ENCODE measurements at places on chromosomes 12 and 14.

- H3K4me3 ChIP-seq: peak overlapping the region; percentile 77
- no peak overlapping the region for H3K27ac ChIP-seq
- H3K36me3 ChIP-seq: no peaks in the 10 kb centered on the region
- no peaks in the 10 kb centered on the region for H3K27me3 ChIP-seq
Measured at GRCh38 chr12:30822385-30823155, 67.8 kb upstream of the CAPRIN2 start.

- no peak overlapping the region for H3K27ac ChIP-seq
- no peaks in the 10 kb centered on the region for H3K27me3 ChIP-seq
- DNase-seq: no peak
Measured at GRCh38 chr14:100500128-100500527, 87.1 kb downstream of the BEGAIN start.

DNA sequence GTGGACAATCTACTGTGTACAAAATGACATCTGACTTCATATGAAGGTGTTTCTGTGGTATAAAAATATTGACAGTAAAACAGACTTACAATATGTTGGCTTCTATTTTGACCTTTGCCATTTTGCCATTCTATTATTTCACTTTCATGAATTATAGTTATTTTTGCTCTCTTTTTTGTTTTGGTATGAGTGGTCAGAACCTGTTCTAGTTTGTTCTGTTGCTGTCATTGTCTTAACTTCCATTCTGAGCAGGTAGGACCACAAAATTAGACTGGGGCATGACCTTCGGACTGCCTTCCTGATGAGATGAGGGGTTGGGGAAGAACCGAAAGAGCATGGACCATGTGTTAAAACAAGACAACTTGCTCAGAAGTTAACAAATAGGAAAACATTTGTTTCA, 36.5 kb upstream of the IFNG-AS1 start:
- no peak overlapping the region for H3K4me3 ChIP-seq
- H3K27me3 ChIP-seq: no peaks in the 10 kb centered on the region
- H3K36me3 ChIP-seq: no peaks in the 10 kb centered on the region
- H3K4me1 ChIP-seq: no peaks in the 10 kb centered on the region

- DNase-seq: no peak
- no peak overlapping the region for H3K27ac ChIP-seq
- no peaks in the 10 kb centered on the region for H3K27me3 ChIP-seq
- no peaks in the 10 kb centered on the region for H3K36me3 ChIP-seq
- no peaks in the 10 kb centered on the region for H3K4me1 ChIP-seq
Measured at GRCh38 chr14:64671591-64671990, 32.6 kb upstream of the PLEKHG3 start.

DNA sequence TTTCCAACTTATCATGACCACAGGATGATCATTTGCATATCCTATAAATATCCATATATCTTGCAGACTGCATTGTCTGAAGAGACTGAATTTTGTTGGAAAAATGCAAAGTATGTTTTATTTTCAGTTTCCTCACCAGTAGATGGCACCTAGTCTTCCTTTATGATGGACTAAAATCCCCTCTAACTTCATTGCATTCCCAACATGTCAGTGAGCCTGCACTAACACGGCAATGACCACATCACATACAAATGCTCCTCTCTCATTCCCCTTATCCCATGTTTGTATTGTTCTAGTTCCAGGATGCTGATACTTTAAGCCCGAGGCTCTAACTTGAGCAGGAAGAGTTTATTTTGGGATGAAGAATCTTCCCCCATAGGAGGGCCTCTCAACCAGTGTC, 24.7 kb upstream of the MYBPC1 start:
- H3K27me3 ChIP-seq: no peaks in the 10 kb centered on the region
- DNase-seq: no peak
- no peak overlapping the region for H3K4me3 ChIP-seq
- H3K36me3 ChIP-seq: no peaks in the 10 kb centered on the region

- H3K36me3 ChIP-seq: no peaks in the 10 kb centered on the region
- H3K4me1 ChIP-seq: peaks cover 3% of the 10 kb centered on the region
- H3K27ac ChIP-seq: no peak within 1 kb of the TSS
- H3K27me3 ChIP-seq: peaks cover 13% of the 10 kb centered on the region
- peak within 1 kb of the TSS; percentile 80 for H3K4me3 ChIP-seq
- peak; percentile 70 for DNase-seq
Measured at GRCh38 chr14:96038920-96039632, at the start of gene C14orf132. Gene C14orf132, plus strand, starts transcription at chr14:96039362. Its CDS starts 139 bp downstream, at chr14:96039501.

DNA sequence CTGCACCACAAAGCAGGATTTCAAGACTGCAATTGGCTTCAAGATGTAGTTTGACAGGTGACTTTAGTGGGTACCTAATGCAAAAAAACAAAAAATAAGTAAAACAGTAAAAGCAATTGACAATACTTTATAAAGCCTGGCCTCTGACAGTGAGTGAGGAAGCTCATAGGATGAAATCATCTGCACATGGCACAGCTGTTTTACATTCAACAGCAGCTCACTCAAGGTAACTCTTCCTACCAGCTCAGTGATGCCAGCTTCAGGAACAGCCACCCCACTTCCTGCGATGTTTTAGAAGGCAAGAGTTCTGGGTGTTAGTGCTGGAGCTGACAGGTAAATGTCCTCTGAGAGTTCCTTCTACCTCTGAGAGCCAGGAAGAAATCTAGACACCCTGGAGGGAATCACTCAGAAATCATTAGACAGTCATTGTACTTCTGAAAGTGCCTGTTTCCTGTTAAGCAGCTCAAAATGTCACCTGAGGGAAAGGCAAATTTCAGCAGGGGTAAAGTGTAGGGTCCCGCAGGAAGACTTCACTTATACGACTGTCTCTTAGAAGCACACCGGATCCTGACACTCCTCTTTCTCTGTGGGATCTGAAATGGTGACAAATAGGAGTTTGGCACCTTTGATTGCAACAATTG, 99.9 kb downstream of the FOXN3 start:
- no peaks in the 10 kb centered on the region for H3K27me3 ChIP-seq
- no peak overlapping the region for H3K27ac ChIP-seq
- peak overlapping the region; percentile 44 for H3K4me3 ChIP-seq
- no peak for DNase-seq
- peaks cover 73% of the 10 kb centered on the region for H3K36me3 ChIP-seq

DNA sequence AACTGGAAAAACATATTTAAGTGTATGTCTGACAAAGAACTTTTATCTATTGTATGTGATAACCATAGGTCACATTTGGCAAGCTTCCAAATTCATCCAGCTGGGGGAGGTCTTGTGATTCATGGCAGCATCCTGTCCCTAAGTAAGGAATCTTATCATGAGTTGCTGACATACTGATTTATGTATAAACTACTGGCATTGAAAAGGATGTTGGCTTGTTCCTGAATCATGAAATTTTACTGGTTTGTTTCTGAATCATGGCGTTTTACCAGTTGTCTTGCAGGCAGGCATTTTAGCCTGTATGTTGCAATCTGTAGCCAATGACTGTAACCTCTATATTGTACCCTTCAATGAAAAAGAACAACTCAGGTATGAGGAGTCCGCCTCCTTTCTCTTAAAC, 244.8 kb downstream of the IPO8 start:
- H3K4me3 ChIP-seq: no peak overlapping the region
- H3K36me3 ChIP-seq: no peaks in the 10 kb centered on the region
- no peaks in the 10 kb centered on the region for H3K27me3 ChIP-seq
- DNase-seq: no peak
- H3K4me1 ChIP-seq: no peaks in the 10 kb centered on the region

DNA sequence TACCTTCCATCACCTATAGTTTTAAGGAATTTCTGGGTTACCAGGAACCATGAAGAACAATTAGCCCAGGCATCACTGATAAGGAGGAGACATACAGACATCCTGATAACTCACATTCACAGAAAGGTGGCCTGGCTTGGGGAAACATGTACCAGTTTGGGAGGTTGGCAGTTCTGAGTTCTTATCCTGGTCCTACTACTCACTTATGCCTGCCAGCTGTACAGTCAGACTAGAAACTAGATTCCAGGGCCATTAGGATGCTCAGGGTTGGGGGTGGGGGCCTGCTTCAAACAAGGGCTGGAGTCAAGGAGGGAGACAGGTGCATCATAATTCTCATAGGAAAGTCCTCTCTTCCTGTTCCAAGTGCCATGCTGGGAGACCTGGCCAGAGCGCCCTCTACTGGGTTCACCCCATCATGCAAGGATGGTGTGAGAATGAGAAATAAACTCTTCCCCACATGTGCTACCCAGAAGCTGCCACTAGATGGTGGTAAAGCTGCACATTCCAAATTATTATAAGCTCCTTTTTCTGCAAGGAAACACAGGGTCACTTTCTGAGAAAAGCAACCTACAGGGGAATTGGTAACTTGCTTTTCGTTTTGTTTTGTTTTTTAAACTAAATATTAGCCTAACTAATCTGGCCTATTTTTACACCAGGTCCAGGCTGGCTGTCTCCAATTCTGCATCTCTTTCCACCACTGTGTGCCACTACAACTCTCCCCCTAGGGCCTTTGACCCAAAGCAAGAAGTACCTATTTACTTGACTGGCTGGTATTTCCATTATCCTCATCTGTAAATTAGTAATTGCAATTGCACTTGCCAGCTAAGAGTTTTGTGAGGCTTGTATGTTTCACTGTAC, 14.5 kb downstream of the OAS2 start:
- no peak overlapping the region for H3K4me3 ChIP-seq
- no peaks in the 10 kb centered on the region for H3K27me3 ChIP-seq
- peak; percentile 80 for DNase-seq
- peaks cover 5% of the 10 kb centered on the region for H3K36me3 ChIP-seq

DNA sequence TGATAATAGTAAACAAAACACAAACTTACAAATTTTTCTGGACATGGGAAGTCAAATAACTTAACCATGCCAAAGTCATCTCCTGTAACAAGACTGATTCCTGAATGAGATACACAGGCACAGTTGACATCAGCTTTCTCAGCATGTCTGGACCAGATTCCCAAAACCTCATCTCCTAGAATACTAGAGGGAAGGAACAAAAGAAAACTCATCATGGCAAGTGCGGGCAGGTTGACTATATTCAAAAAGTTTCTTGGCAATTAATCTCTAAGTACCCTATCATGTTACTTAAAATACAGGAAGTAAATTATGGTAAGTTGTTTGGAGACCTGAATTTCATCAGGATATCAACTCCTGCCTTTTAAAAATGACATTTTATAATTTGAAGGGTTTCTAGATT, 53.9 kb downstream of the ZC3H14 start:
- no peaks in the 10 kb centered on the region for H3K4me1 ChIP-seq
- H3K36me3 ChIP-seq: peaks cover 18% of the 10 kb centered on the region
- H3K27ac ChIP-seq: no peak overlapping the region
- H3K4me3 ChIP-seq: no peak overlapping the region
- no peak for DNase-seq

GRCh38 chr12:84974155-84974815, 61.7 kb upstream of the SLC6A15 start:
- no peak for DNase-seq
- H3K4me3 ChIP-seq: no peak overlapping the region
- H3K36me3 ChIP-seq: no peaks in the 10 kb centered on the region
- H3K4me1 ChIP-seq: no peaks in the 10 kb centered on the region
- no peak overlapping the region for H3K27ac ChIP-seq
- H3K27me3 ChIP-seq: no peaks in the 10 kb centered on the region

GRCh38 chr12:52228931-52229330, 4.1 kb upstream of the KRT7 start:
- H3K27ac ChIP-seq: no peak overlapping the region
- peaks cover 2% of the 10 kb centered on the region for H3K4me1 ChIP-seq
- H3K36me3 ChIP-seq: no peaks in the 10 kb centered on the region
- peaks cover 8% of the 10 kb centered on the region for H3K27me3 ChIP-seq
- H3K4me3 ChIP-seq: no peak overlapping the region
- DNase-seq: no peak

- no peak overlapping the region for H3K4me3 ChIP-seq
Measured at GRCh38 chr14:74562515-74563232, 49.4 kb downstream of the LTBP2 start.

DNA sequence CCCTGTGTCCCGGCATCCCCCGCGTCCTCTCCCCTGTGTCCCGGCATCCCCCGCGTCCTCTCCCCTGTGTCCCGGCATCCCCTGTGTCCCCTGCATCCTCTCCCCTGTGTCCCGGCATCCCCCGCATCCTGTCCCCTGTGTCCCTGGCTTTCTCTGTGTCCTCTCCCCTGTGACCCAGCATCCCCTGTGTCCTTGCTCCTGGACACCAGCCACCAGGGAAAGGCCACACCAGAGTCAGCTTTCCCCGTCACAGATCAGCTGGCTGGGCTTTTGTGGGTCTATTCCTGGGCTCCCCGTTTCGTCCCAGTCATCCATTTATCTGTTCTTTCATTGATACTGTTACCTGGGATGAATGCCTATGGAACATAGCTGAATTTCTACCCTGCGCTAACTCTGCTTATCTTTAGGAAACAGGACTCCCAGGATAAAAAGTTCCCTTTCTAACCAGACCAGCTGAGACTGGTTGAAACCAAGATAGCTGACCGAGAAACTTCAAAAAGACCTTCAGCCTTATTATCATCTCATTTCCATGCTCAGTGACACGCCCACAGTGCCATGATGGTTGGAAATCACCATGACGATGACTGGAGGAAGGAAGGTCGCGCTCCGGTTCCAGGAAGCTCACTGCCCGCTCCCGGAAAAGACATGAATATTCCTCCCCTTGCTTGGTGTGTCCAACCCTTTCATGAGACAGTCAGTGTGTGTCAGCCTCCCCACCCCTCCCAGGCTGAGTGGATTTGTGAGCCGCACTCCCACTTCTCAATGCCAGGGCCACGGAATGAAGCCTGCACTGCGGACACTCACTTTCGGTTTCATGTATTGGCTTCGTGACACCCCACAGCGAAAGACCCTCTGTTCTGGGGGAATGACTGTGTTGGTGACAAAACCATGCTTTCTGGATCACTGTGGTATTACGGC, 276.4 kb upstream of the SFSWAP start:
- H3K27ac ChIP-seq: no peak overlapping the region
- no peak for DNase-seq
- H3K36me3 ChIP-seq: peaks cover 5% of the 10 kb centered on the region
- H3K4me3 ChIP-seq: no peak overlapping the region

DNA sequence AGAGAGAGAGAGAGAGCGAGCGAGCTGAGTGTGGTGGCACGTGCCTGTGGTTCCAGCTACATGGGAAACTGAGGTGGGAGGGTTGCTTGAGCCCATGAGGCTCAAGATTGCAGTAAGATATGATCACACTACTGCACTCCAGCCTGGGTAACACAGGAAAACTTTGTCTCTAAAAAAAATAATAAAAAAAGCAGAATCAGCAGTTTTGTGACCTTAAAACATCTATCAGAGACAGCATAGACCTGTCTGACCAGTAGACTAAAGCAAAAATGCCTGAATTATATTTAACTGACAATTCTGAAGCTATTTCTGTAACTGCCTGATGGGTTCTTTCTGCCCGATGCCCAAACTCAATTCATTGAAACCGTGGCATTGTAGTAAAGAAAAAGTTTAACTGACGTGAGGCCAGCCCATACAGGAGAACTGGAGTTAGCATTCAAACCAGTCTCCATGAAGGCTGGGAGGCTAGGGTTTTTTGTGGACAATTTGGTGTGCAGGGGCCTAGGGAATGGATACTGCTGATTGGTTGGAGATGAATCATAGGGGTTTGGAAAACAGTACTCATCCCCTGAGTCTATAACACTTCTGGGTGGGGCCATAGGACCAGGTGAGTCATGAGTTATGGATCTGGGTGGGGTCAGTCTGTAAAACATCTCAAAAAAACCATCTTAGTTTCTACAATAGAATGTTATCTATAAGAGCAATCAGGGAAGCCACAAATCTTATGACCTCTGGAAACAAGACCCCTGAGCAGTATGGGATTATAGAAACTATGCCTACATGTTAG, 8.0 kb upstream of the RASSF8 start:
- no peak for DNase-seq
- H3K36me3 ChIP-seq: peaks cover 5% of the 10 kb centered on the region
- H3K27ac ChIP-seq: no peak overlapping the region
- no peaks in the 10 kb centered on the region for H3K27me3 ChIP-seq
- no peak overlapping the region for H3K4me3 ChIP-seq

- H3K27ac ChIP-seq: no peak overlapping the region
- no peaks in the 10 kb centered on the region for H3K27me3 ChIP-seq
- H3K4me1 ChIP-seq: no peaks in the 10 kb centered on the region
- no peak for DNase-seq
- peaks cover 12% of the 10 kb centered on the region for H3K36me3 ChIP-seq
Measured at GRCh38 chr12:57096748-57097553, 8.0 kb downstream of the NAB2 start.

All from H9 (cell line).